ENCODE measurements at places on chromosomes 3 and 15. TPM values are rescaled to one million over a fixed set of nuclear protein-coding genes. Genes with fewer than 3 reads are reported as not detected.

DNA sequence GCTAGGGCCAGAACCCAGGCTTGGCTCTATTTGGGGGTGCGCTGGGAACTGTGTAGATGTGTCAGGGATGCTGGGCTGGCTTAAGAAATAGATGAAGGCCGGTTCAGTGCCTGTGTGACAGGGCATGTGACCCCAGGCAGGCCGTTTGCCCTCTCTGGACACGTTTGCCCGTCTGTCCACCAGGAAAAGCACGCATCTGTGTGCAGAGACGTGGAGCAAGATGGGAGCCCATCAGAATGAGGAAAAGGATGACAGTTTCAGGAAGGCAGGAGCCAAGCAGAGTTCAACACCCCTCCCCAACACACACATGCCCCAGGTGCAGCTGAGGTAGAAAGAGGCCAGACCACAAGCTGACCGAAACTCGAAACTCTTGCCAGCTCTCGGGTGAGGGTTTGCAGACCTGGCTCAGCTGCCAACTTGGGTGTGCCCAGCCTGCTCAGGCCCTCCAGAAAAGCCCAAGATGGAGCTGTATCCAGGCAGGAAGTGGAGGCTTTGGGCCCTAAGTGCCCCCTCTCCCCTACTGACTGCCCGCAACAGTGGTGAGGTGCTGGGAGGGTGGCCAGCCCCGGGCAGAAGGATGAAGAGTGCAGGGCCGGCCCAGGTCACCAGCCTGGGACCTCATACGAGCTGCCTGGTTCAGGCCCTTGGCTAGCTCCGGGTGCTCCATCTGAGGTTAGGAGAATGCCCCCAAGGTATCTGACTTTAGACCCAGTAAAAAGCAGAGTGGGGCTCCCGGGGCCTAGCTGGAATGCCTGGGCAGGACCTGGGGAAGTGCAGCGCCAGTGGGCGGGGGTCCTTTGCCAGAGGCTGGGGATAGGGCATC is 10.2 kb upstream of the MESP1 start:
- DNase-seq = no peak

DNA sequence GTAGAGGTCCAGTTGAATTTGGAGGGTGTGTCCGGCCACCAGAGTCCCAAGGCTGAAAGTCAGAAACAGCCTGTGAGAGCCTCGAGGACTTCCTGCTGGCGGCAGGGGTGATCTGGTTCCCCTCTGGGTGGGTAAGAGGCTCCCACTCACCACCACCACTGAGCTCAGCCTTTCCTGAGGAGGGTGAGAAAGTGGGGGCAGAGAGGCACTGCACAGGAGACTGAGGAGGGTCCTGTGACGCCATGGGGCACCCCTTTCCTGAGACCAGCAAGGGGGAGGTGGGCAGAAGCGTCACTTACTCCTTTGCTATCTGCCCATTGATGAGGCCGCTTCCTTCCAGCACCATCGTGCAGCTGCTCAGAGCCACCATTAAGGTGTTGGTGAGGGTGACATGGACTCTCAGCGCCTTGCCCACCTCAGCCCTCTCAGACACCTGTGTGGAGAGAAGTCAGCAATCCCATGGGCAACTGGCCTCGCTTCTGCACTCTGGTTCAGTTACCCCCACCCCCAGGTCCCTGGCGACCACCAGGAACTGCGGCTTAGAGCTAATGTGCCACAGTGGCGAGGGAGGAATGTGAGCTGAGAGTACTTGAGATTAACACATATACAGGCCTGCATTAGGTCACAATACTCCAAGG is 10.0 kb upstream of the TGM5 start:
- no peak for DNase-seq

DNA sequence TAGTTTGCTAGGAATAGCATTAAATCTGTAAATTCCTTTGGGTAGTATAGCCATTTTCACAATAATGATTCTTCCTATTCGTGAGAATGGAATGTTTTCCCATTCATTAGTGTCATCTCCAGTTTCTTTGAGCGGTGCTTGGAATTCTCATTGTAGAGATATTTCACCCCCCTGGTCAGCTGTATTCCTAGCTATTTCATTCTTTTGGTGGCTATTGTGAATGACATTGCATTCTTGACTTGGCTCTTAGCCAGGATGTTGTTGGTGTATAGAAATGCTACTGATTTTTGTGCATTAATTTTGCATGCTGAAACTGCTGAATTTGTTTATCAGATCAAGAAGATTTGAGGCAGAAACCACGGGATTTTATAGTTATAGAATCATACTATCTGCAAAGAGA is 690.5 kb upstream of the ALCAM start:
- no peak for DNase-seq

- DNase-seq = no peak
Observed at GRCh38 chr15:98978153-98978552, 29.4 kb downstream of the PGPEP1L start.

Gene CLRN1
- polyA plus RNA-seq = not detected

GRCh38 chr15:79978655-79979514 is 7.9 kb upstream of the BCL2A1 start:
- DNase-seq = no peak

DNA sequence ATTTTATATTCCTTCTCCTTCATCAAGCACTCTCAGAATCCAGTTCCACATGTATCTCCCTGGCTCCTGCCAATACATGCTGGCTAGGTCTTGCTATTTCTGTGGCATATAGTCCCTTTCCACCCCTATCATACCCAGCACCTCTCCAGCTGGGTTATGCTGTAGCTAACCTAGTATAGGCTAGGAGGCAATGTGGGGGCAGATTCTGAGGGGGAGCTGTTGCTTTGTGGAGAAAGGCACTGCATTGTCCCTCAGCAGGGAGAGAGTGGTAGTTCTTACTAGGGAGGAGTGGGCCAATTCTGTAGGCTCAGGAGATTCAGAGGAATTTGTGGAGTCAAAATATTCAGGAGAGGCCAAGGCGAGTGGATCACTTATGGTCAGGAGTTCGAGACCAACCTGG is 39.4 kb upstream of the UBL7 start:
- DNase-seq = no peak

GRCh38 chr3:55330355-55330754 is 156.8 kb downstream of the WNT5A start:
- no peak for DNase-seq

- DNase-seq = no peak
Observed at GRCh38 chr3:10547413-10547812, 42.0 kb upstream of the ATP2B2 start.

DNA sequence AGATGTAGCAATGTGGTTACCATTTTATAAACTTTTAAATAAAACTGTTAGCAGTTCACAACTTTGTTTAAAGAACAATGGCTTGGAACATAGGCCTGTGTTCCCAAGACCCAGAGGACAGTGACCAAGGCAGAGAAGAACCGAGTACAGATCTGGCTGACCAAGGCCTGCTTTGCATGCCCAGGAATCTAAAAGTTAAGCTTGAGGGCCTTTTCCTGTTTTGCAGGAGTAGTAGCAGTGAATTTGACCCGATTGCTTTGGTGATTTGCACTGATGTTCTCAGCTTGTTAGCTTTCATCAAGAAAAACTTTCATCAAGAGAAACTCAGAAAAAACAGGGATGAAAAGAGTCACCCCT is 9.9 kb downstream of the FILIP1L start:
- no peak for DNase-seq

GRCh38 chr3:111884411-111885018 is 25.4 kb downstream of the PHLDB2 start:
- DNase-seq = no peak

DNA sequence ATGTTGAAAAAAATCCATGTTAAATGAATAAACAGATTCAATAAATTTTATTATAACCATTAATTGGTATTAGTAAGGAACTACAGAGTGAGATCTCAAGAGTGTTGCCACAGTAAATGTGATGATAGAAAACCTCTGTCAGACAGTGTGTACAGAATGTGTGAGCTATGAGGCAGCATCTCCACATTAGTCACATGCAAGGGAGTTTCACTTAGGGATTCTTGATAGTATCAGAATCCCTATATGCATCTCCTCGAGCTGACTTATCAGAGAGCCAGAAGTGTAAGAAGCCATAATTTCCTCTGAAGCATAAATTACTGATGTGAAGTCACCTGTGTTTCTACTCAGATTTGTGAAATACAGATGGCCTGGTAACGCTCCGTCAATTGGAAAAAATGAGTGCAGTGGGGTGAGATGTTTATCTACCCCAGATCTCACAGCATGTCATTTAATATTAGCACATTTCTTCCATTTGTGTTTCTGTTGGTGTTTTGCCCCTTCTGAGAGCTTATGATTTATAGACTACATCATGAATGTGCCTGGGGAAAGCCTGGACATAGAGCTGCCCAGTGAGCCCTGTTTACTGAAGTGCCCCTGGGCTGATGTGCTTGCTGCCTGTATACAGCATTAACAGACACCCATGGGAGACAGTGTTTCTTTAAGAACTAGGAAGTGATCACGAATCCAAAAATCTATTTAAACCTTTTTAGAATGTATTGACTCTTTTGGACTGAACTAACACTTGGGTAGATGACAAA is 262.4 kb downstream of the CPNE4 start:
- no peak for DNase-seq

DNA sequence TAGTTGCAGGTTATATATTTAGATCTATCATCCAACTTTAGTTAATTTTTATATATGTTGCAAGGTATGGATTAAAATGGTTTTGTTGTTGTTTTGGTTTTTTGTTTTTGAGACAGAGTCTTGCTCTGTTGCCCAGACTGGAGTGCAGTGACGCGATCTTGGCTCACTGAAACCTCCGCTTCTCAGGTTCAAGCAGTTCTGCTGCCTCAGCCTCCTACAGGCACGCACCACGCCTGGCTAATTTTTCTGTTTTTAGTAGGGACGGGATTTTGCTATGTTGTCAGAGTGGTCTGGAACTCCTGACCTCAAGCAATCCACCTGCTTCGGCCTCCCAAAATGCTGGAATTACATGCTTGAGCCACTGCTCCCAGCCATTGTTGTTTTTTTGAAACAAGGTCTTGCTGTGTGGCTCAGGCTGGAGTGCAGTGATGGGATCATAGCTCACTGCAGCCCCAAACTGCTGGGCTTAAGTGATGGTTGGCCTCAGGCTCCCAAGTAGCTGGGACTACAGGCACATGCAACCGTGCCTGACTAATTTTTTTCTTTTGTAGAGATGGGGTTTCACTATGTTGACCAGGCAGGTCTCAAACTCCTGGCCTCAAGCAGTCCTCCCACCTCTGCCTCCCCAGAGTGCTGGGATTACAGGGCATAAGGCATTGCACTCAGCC is 92.0 kb downstream of the ZNF609 start:
- DNase-seq = no peak

- no peak for DNase-seq
Observed at GRCh38 chr15:49669288-49669687, 48.4 kb downstream of the DTWD1 start.

GRCh38 chr3:3178498-3179328 is 778 bp downstream of the CRBN start:
- no peak for DNase-seq

Gene SIDT1
- 23.9 TPM for polyA plus RNA-seq

GRCh38 chr3:115513416-115513800 is 109.9 kb upstream of the GAP43 start:
- no peak for DNase-seq

DNA sequence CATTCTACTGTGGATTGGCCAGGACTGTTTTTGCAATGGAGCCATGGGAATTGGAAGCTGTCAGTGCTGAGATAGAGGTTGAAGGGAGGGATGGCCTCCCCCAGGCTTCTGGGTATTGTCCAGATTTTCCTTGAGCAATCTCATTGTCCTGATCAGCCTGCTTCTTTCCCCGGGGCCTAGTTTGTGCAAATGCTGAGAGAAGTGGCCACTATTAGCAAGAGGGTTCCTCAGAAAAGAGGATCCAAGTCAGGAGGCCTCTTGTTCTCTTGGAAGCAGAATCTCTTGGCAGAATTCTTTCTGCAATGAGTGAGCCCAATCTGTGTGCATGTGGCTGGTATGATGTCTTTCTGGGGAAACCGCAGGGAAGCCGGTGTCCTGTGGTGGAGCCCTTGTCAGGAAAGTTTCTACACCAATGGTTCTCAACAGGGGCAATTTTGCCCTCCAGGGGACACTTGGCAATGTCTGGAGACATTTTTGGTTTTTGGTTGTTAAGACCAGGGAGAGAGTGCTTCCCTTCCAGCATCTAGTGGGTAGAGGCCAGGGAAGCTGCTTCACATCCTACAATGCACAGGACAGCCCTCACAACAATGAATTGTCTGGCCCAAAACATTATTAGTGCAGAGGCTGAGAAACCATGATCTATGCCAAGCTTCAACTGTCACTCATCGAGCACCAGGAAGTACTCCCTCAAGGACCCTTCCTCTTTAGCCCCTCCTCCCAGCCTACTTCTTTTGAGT is 2.0 kb downstream of the LIPC start:
- DNase-seq = no peak

DNA sequence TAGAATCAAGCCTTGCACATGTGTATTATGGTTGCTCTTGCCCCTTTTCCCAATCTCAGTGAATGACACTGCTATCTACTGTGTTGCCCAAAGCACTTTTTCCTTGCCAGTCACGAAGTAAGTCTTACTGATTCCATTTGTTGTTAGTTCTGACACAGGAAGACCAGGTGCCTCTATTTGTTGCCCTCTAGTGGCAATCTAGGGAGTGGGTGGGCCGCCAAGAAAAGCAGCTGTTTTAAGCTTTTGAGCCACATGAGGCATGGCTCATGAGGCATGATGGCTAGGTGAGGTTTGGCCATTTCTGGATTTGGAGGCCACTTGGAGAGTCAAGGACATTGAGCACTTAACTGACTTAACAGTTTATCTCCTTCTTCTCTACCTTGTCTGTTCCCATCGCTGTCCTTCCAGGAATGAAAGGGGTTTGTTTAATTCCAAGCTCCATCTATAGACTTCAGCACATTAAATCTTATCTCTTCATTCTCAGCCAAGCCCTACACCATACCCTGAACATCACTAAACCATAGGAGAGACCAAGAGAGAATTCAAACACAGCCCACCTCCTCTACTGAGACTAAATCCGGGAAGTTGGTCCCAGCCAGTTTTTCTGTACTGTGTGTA is 103.1 kb downstream of the HCN4 start:
- peak; percentile 22 for DNase-seq

GRCh38 chr15:69081310-69082004 is 67.0 kb downstream of the NOX5 start:
- no peak for DNase-seq

DNA sequence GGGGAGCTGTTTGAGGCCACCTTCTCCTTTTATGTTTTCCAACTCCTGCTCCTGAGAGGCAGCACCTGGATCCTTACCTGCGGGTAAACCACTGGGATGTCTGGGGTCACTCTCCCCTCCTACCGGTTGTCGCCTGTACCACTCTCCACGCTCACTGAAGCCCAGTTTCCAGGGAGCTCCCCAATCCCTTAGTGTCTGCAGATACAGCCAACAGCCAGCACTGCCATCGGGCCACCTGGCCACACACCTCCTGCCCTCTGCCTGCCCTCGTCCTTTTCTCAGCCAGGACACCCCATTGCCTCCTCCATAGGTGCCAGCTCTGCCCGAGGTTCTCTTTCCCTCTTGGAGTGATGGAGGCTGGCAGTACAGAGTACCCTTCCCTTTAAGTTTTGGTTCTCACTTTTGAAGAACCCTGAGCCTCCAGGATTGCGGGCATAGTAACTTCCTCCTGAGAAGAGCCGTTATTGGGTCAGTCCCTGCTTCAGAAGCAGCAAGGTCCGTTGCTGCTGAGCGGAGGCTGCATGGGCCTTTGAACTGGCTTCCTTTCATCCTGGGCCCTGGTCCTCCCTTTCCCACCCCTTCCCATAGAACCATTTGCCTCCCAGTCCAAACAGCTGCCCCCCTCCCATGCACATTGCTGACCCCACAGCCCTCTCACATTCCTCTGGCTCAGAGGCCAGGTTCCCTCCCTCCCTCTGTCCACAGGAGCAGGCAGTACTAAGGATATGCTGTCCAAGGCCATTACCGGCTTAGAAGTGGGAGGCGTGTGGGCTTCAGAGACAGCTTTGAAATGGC is 30.9 kb downstream of the ARNT2 start:
- no peak for DNase-seq

GRCh38 chr3:127082066-127082465 is 99.2 kb downstream of the PLXNA1 start:
- no peak for DNase-seq

Gene IL16
- 310 TPM for polyA plus RNA-seq
